Inflammatory macrophage (primary cell): ENCODE measurements at places on chromosomes 16 and 17.

GRCh38 chr17:74759941-74760340 is 11.5 kb downstream of the NHERF1 start:
- no peak for DNase-seq

DNA sequence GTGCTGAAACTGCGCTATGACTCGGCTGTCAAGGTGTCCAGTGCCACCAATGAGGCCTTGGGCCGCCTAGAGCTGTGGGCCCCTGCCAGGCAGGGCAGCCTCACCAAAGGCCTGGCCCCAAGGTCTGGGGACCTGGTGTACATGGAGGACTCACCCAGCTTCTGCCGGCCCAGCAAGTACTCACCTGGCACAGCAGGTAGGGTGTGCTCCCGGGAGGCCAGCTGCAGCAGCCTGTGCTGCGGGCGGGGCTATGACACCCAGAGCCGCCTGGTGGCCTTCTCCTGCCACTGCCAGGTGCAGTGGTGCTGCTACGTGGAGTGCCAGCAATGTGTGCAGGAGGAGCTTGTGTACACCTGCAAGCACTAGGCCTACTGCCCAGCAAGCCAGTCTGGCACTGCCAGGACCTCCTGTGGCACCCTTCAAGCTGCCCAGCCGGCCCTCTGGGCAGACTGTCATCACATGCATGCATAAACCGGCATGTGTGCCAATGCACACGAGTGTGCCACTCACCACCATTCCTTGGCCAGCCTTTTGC is 25.0 kb downstream of the WNT9B start:
- DNase-seq, result no peak

DNA sequence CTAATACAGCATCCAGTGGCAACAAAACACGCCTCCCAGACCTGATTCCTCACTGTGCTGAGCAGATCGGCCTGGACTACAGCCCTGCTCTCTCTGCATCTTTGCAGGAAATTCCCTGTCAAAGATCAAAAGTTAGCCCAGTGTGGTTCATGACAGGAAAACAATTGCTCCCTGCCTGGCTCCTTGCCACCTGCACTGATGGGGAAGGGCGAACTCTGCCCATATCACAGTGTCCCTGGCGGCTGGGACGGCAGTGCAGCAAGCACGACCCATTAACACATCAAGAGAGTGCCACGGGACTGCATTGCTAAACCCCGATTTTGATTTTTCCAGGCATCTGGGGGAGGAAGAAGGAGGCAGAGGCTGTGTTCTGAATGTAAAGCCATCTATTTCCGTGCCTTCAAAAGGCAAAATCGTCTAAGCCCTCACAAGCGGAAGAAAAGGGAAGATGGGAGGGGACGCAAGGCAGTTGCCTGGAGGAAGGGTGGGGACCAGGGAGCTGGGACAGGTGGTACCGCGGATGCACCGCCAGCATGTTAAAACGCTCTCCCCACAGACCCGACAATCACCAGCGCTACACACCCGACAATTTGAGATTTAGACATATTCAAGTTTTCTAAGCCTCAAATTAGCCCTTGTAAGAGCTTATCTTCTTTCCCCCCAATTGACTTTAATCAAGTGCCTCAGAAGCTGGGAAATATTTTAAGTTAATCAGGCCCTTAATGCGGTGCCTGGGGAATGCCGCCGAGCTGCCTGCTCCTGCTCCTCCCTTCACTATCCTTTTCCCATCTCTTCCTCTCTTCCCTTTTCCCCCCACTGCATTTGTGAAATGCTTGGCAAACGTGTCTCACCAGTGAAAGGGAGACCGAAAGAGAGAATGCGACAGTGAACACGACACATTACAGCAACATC is 238.8 kb upstream of the CDH5 start:
- DNase-seq, result no peak

GRCh38 chr16:85037050-85037410 is 9.4 kb downstream of the KIAA0513 start:
- DNase-seq, result no peak

DNA sequence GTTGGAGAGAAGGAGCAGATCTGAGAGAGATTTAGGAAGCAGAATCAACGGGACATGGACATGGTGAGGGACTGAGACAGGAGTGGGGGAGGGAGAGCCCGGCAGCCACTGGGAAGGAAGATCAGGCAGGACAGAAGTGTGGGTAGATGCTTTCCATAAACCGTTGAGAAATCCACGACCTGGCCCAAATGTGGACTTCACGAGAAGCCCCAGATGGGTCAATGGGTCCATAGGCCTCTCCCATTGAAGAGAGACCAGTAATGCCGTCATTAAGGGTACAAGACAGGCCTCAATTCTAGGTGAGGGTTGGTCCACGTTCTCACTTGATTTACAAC is 530 bp upstream of the CCL22 start:
- peak; percentile 62 for DNase-seq

GRCh38 chr16:46914556-46915201 is 30.5 kb downstream of the GPT2 start:
- DNase-seq, result no peak

DNA sequence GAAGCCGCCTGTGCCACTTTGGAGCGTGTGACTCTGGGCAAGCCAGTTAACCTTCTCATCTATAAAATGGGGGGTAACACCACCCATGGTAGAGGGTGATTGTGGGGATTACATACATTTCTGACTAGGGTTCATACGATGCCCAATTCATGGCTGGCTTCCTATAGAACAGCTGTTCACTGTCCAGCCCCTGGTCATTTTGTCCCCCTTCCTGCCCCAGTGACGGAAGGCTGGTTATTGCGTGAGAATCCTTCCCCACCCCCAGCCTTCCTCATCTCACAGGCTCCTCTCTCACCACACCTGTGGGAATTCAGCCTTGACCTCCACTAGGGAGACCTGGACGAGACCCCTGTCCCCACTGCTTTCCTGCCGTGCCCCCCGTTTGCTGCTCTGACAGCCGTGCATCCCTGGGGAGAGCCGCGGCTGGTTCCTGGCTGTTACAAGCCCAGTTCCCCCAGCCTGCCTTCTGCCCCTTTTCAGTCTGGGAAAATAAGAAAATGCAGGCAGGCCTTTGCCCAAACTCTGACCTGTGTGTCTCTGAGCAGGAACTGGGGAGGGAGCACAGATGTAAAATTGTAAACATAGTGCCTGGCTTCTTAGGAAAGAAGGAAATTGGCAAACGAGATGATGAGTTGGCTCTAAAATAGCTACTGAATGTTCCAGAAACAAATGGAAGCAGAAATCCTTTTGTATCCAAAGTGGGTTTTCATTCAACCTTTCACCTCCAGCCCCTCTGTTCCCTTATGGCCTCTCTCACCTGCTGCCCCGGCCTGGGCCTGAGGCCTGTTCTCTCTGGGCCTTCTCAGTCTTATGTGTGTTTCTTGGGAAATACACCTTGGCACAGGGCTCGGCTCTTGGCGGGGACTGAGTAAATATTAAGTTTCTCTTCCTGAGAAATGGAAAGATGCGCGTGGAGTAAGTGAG is 67.3 kb downstream of the OR1D5 start:
- no peak for DNase-seq

GRCh38 chr16:84237994-84238750 is 1.6 kb downstream of the KCNG4 start:
- peak; percentile 32 for DNase-seq

GRCh38 chr16:17278988-17279387 is 191.8 kb downstream of the XYLT1 start:
- no peak for DNase-seq

GRCh38 chr17:80531400-80531799 is 13.2 kb upstream of the RPTOR start:
- no peak for DNase-seq

DNA sequence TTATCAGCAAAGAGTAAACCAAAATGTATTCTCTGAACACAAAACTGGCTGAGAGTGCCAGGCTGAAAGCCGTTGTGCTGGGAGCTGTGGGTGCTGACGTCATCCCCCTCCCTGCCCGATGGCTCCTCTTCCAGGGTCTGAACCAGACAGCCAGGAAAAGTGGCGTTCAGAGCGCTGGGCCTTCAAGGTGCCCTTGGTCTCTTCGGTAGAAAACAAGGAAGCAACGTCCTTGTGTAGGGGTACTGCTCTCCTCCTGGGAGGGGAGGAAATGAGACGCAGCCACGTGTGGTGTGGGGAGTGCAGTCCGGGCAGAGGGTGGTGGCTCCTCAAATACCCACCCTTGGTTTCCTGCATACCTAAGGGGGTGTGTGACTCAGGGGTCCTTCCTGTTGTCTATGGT is 394.7 kb downstream of the SEC14L1 start:
- DNase-seq, result no peak

DNA sequence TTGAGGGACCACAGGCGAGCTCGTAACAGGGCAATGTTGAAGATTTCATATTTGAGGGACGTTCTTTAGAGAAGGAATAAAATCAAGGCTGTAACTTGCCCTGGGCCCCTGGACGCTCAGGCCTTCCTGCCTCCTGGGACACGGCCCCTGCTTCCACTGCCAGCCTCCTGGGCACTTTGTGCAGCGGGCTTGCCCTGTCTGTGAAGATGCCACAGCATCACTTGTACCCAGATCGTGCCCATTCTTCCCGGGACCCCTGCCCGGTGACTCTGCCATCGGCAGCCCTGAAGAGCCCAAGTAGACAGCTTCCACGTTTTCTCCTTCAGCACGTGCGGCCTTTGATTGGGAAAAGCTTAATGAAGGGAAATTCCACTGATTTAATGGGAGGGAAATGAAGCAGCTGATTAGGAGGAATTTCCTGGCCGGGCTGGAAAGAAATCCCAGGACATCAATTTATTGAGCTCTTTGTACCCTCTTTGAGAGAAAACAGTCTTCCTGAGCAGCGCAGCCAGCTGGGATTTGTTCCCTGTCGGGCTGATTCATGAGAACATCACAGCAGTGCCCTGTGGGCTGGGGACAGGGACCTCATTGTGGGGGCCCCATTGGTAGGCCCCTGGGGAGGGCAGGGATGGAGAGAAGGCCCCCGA is 71.5 kb downstream of the CRISPLD2 start:
- DNase-seq, result no peak

DNA sequence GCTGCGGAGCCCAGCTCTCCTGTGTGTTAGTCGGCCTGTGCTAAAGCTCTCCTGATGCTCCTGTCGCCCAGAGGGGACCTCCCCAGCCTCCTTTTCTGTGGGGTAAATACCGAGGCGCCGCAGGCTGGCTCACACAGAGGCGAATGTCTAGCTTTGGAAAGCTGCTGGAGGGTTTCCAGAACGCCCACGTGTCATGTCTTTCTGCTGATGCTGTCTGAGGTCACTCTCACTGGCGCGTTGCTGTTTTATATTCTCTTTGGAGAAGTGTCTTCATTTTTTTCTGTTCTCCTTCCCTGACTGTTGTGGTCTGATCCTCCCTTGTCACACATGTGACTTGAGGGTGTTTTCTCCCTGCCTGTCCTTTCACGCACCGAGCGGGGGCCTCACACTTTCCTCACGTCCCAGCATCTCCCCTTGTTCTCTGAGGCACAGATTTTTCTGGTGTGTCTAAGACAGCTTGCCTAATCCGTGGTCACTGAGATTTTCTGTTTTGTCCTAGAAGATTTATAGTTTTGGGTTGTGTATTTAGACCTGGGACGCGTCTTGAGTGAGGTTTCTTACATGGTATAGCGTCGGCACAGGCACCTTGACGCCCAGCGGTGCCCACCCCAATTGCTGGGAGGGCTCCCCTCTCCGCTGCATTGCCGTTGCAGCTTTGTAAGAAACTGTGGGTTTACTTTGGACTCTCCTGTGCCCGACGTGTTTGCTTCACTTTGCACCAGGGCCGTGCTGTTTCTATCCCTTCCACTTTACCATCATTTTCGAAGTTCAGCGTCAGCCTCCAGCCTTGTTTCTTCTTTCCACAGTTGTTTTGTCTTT is 92.1 kb upstream of the ZNF750 start:
- peak; percentile 88 for DNase-seq

GRCh38 chr16:31491778-31492418 is 9.0 kb downstream of the SLC5A2 start:
- no peak for DNase-seq

DNA sequence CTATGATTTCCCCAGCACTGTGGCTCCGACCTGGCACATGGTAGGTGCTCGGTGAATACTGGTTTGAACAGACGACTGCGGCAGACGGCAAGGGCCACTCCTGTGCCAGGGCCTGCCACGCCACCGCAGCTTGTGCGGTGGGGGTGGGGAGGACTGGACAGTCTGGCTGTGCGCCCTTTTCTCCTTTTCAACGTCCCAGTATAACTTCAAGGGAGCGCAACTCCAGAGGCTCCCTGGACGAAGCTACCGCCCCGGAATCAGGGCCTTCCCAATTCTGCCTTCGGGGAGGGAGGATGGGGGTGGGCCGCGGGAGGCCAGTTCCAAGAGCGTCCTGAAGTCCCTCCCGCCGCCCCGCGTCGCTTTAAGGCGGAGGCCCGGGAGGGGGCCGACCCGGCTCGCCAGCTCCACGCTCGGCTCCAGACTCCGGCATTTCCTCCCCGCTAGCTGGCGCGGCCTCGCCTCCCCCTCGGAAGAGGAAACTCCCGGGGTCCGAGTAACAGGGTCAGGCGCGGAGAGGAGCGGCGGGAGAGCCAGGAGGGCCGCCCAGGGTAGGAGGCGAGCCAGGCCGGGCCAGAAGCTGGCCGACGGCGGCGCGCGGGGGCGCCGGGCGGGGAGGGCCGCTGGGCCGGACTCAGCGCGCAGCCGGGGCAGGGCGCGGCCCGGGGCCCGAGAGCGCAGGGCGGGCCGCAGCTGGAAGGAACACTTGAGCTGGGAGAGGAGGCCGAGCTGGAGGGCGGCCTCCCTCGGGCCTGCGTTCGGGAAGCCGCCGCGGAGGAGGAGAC is at the start of gene ITPRIPL2:
Gene ITPRIPL2 (plus strand): TSS at position 388 of the 782 bp plus-strand sequence. CDS start 498 bp downstream, outside the sequence.
- DNase-seq, result peak; percentile 82

DNA sequence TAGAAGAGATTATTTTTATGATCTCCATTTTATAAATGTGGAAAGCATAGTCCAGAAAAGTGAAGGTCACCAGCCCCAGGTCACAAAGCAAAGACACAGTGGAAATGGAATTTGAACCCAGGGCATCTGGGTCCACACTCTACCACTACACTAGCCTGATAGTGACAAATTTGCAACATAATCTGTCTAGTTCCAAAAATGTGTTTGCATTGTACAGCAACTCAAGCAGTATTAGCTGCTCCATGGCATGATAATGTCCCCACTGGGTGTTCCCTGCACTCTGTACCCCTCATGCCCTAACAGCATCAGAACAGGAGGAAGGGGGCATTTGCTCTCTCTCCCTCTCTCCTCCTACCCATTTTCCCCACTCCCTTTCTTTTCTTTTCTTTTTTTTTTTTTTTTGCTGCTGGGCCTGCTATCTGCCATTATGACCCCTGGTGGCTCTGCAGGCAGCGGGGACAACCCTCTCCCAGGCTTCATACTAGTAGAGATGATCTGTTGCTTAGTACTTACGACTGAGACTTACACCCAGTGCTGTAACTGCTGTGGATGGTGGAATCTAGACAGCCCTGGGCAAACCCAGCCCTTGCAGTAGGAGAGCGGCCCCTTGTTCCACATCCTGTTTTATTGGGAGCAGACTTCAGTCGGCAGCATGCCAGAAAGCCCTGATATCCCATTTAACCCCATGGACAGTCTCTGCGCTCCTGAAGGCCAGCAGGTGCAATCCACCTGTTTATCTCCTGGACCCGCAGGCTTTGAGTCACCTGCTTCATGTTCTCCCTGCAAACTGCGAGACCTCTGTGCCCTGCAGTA is 306.3 kb downstream of the SOX9 start:
- DNase-seq, result no peak

- DNase-seq, result no peak
Observed at GRCh38 chr16:67425580-67425979, 5.3 kb upstream of the HSD11B2 start.
